ENCODE measurements at places on chromosomes 12 and 14.
A peak's percentile ranks its signal among the peaks of the same experiment; 100 is the strongest.

DNA sequence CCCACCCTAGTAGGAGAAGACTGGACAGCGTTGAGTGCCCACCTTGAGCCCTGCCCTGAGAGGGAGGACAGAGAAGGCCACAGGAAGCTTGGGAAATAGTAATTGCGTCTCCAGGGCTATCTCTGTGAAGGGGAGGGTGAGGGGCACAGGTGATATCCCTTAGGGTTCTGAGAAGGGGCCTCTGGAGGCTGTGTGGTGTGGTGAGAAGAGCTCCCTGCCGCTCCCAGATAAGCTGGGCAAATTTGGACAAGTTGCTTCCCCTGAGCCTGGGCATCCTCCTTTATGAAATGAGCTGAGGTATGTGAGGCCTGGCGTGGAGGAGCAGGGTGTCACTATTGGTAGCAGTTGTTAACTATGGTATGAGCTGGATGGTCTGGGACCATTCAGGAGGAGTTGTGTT is 23.5 kb upstream of the LRP1-AS start:
- no peak for DNase-seq

DNA sequence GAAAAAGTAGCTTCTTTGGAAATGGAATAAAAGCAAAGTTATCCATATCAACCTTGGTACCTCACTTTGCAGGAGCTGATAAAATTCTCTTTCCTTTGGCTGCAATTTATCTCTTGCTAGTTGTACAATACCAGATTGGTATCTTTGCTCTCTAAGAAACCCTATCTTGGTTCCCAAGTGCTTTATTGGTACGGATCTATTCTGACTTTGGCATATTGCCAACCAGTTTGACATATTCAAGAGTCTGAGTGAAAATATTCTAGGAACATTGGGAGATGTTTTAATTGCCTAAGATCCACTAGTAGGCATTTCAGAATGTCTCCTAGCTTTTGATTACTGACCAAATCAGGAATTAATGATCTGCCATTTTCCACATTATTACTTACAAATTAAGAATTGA is 167.2 kb upstream of the ATP2B1 start:
- DNase-seq, result no peak

- DNase-seq, result no peak
Observed at GRCh38 chr12:122867691-122868461, 28.0 kb downstream of the VPS37B start.

- no peak for DNase-seq
Observed at GRCh38 chr12:108701779-108702441, 29.4 kb downstream of the CORO1C start.

GRCh38 chr12:59803735-59804134 is 207.9 kb downstream of the SLC16A7 start:
- DNase-seq, result no peak

- DNase-seq, result no peak
Observed at GRCh38 chr12:40063414-40063813, 42.5 kb downstream of the SLC2A13 start.

DNA sequence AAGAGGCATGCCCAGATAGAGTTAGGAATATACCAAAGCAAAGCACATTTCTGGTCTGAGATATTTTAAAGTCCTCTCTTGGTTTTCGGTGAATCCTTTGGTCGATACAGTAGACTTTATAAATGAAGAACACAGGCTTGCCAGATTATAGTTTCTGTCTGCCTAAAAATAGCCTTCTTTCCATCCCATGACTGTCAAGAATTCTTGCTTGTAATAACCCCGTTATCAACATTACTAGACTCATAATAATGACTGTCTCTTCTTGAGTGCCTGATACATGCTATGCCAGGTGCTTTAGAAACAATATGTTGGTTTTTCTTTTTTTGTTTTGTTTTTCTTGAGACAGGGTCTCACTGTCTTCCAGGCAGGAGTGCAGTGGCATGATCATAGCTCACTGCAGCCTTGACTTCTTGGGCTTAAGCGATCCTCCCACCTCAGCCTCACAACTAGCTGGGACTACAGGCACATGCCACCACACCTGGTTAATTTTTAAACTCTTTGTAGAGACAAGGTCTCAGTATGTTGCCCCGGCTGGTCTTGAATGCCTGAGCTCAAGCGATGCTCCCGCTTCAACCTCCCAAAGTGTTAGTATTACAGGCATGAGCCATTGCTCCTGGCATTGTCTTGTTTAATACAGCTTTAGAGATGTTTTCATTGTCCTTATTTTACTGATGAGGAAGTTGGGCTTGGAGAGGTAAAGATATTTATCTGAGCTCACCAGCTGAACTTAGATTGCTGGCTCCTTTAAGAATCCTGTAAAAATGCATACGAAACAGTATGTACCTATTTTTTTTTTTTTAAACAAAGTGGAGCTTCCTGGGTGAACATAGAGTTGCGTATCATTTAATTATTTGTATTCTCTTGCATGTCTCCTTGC is 30.4 kb downstream of the CHST11 start:
- DNase-seq, result no peak

- DNase-seq, result peak; percentile 56
Observed at GRCh38 chr14:21748869-21749303, 75.3 kb upstream of the OR4E1 start.

- DNase-seq, result no peak
Observed at GRCh38 chr12:24597580-24597979, 351.3 kb downstream of the BCAT1 start.

GRCh38 chr12:67068204-67068731 is 200.9 kb upstream of the CAND1 start:
- no peak for DNase-seq

GRCh38 chr12:65895759-65896656 is 71.7 kb downstream of the HMGA2 start:
- DNase-seq, result no peak

DNA sequence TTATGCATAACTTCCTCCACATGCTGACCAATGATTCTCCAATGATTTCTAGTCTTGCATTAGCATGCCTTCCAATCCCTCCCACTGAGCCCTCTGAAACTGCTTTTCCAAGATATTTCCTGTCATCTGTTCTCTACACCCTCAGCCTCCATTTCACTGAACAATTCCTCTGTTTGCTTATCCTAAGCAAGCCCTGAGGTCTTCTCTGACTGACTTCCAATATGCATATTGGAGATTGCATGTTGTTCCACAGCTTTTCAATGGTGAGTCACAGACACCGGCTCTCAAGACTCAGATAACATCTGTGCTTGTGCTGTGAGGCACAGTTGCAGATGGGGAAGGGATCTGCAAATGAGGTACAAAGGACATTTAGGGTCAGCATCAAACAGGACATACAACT is 141.0 kb downstream of the SLC16A7 start:
- no peak for DNase-seq

- no peak for DNase-seq
Observed at GRCh38 chr12:122884860-122885259, 11.1 kb downstream of the VPS37B start.

- DNase-seq, result no peak
Observed at GRCh38 chr14:104462651-104463630, 116.6 kb upstream of the C14orf180 start.

DNA sequence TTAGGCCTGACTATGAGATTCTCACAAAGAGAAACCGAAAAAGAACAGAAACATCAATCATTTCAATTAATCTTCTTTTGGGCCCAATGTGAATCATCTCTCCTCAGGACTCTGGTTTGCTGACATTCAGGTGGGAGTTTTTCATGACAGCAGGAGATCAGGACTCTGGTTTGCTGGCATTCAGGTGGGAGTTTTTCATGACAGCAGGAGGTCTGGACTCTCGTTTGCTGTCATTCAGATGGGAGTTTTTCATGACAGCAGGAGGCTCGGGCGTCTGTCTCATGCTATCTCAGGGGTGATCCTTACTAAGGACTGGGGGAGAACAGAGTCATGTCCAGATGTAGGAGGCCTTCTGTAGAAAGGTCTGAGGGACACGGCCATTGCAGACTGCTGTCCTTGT is 40.1 kb upstream of the PARP11 start:
- DNase-seq, result no peak

Data from CD4-positive, alpha-beta T cell treated with Interleukin-12 subunit alpha and Interleukin-12 subunit beta, for 1 hour (primary cell).